ENCODE measurements at places on chromosomes 3 and 15. TPM values are rescaled to one million over a fixed set of nuclear protein-coding genes. Genes with fewer than 3 reads are reported as not detected.

C15orf62 gene
- total RNA-seq: 0.44 TPM

GASK1A gene
- total RNA-seq: 0.75 TPM

DNA sequence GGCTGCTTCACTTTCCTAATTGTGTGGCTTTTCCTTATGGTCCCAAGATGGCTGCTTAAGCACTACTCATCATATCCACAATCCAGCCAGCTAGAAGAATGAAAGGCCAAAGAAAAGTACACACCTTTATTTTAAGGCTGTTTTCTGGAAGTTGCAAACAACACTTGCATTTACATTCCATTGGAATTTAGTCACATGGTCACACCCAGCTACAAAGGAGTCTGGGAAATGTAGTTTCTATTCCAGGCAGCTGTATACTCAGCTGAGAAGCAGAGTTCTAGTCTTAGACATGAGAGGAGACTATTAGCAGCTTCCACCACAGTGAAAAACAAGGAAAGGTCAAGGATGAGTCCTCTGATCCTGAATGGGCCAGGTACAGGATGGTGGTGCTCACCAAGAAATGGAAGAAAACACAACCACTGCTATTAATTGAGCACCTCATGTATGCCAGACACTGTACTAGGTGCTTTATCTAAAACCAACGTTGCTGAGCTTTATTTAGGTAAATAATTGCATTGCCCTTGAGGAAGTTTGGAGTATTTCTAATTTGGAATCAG, 28.0 kb upstream of the ATG7 start:
- peaks cover 2% of the 10 kb centered on the region for H3K4me1 ChIP-seq
- no peak for DNase-seq
- H3K27me3 ChIP-seq: no peaks in the 10 kb centered on the region
- no peak overlapping the region for H3K4me3 ChIP-seq
- no peak overlapping the region for H3K27ac ChIP-seq
- no peaks in the 10 kb centered on the region for H3K36me3 ChIP-seq

GRCh38 chr15:70643783-70644125, 119.6 kb downstream of the UACA start:
- no peak overlapping the region for H3K4me3 ChIP-seq
- no peak for DNase-seq

DNA sequence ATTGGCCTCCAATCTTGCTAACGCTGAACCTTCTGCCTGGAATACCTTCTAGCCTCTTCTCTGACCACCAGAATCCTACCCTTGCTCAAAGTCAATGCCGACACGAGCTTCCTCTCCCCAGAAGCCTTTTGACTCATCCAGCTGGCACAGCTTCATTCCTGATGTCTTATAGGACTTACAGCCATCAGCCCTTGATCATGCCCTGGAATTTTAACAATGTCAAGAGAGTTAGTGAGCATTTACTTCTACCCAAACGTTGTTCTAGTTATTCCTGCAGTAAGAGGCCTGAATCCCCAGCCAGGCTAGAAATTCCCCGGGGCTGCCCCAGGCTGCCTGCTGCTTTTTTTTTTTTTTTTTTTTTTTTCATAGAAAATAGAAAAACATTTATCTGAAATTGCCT, 3.9 kb downstream of the CYP1A2 start:
- no peaks in the 10 kb centered on the region for H3K27me3 ChIP-seq
- no peak overlapping the region for H3K4me3 ChIP-seq
- H3K27ac ChIP-seq: peak overlapping the region; percentile 70
- no peaks in the 10 kb centered on the region for H3K36me3 ChIP-seq

GRCh38 chr15:39502082-39502447, 78.8 kb upstream of the THBS1 start:
- DNase-seq: no peak
- no peaks in the 10 kb centered on the region for H3K36me3 ChIP-seq
- H3K4me1 ChIP-seq: peaks cover 40% of the 10 kb centered on the region

DNA sequence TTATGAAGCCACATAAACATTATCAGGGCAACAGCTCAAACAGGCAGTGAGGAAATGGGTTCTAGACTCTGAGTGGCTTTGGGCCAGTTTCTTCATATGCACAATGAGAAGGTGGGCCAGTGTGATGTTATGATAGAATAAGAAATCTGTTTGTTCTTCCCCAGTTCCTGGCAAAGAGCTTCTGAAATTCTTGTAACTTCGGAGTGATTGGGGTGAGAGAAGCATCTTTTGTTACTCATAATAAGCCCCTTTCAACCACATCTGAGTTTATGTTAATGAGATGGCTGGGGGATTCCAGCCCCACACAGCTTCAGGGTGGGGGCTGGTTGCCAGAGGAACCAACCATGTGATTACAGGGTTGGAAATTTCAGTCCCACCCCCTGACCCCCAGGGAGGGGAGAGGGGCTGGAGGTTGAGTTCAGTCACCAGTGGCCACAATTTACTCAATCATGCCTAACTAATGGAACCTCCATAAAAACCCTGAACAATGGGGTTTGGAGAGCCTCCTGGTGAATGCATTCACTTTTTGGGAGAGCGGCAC, 57.0 kb upstream of the FRMD4B start:
- no peaks in the 10 kb centered on the region for H3K36me3 ChIP-seq
- peaks cover 7% of the 10 kb centered on the region for H3K4me1 ChIP-seq
- DNase-seq: no peak
- no peaks in the 10 kb centered on the region for H3K27me3 ChIP-seq
- H3K27ac ChIP-seq: no peak overlapping the region

DNA sequence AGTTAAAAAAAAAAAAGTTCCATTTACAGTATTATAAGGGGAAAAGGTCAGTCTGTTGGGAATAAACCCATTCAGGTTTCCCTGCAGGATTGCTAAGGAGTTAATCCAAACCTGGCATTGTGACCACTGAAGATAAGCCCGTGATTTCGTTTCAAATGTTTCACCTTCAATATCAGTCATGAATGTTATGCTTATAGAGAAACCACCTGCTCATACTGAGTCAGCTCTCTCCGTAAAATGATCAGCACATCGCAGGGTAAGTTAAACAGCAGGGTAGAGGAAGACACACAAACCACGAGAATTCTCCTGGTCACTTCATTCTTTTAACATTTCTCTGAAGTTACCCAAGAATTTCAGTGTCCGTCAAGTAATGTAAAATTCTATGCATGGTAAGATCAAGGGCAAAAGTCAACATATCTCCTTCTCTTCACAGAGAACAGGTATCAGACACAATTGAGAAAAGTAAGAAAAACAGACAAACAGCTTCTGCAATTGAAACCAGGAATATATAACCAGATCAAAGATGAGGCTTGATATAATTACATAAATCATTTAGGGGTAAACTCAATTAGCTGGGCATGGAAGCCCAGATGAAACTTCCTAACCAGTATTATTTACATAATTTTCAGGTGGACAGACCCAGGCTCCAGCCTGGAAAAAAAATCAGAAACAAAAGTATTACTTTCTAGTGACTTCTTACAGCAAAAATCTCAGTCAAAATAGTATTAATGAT, 67.6 kb upstream of the ARHGEF3 start:
- H3K4me1 ChIP-seq: peaks cover 56% of the 10 kb centered on the region
- no peak overlapping the region for H3K4me3 ChIP-seq
- H3K27ac ChIP-seq: no peak overlapping the region
- no peaks in the 10 kb centered on the region for H3K36me3 ChIP-seq

All from mesothelial cell of epicardium (in vitro differentiated cells).